Activated CD4-positive, alpha-beta T cell treated with anti-CD3 and anti-CD28 coated beads, Interleukin-10, Interleukin-2, amounts not matched to agents 100 ng/mL and 50 ng/mL, durations not matched to agents 16 hours and 8 hours (primary cell): ENCODE measurements at places on chromosomes 2 and 18.

DNA sequence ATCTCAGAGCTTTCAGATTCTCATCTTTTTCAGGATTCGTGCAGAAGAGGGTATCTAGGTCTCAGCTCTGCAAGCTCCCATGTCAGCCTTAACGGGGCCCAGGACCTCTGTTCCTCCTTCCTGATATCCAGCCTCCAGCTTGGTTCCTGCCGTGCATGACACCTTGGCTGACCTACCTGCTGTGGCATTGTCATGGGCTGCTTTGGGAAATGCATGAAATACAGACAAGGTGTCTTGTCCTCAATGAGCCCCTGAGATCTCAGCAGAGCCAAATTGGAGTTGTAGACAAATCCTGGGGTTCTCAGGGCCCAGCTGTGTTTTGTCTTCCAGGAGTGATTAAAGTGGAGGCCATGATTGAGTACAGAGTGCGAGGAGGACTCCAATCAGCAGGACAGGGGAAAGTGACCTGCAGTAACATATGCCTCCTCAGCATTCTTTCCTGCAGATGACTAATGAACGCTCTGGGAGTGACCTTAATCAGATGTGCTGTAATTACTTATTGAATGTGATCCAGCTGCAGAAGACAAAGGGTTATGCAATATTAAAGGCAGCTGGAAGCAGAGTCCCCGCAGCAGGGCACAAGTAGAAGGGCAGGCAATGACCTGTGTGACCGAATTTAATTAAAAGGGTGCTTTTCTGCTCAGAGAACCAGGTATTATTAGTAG is 141.1 kb downstream of the CCBE1 start:
- DNase-seq, result no peak

- no peak for DNase-seq
These were observed 49.2 kb downstream of the TRPM8 start for GRCh38 chr2:233966388-233966787.

DNA sequence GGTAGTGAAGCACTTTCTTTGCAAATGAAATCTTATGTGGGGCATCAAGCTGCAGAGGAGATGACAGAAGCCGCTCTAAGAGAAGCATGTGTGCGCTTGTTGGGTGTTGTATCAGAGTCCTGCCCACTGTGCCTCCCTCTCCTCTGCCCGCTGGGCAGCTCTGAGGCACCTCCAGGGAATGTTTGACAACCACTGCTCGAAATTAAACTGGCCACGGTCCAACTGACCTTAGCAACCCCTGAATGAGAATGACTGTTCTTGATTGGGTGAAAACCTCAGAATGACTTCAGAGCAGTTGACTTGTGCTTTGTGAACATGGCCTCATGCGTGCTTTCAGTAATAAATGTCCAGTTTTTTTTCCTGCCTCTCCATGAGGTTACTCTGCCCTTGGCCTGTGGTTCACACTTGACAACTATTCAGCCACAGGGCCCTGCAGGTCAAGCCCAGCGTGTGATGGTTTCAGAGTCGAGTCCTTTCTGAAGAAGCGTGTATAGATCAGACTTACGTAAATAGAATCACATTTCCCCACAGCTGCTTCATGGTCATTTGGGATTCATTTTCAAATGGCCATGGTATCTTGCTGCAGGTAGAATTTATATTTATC is 94.9 kb downstream of the SLC4A3 start:
- no peak for DNase-seq

DNA sequence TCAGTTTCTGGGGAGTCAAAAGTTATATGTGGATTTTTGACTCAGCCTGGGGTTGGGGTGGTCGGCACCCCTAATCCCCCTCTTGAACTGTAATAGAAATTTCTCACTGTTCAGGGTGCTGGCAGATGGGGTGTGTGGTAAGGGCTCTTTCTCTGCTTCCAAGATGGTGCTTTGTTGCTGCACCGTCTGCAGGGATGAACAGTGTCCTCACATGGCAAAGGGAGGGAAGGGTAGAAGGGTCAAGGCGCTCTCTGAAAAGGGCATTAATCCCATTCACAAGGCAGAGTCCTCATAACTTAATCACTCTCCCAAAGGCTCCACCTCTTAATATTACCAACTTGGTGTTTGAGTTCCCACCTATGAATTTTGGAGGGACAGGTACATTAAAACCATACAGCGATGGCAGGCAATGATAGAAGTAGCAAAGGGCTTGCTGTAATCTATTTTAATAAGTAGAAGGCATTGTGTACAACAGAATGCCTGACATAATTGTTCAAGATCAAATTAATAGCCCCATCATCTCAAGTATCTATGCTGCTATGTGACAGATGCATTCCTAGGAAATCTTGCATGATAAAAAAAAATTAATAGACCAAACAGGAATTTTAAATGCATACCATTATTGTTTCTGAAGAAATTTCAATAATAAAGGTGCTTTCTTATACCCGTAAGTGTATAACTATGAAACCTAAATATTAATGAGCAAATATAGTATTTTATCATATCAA is 28.1 kb downstream of the MMADHC start:
- no peak for DNase-seq

DNA sequence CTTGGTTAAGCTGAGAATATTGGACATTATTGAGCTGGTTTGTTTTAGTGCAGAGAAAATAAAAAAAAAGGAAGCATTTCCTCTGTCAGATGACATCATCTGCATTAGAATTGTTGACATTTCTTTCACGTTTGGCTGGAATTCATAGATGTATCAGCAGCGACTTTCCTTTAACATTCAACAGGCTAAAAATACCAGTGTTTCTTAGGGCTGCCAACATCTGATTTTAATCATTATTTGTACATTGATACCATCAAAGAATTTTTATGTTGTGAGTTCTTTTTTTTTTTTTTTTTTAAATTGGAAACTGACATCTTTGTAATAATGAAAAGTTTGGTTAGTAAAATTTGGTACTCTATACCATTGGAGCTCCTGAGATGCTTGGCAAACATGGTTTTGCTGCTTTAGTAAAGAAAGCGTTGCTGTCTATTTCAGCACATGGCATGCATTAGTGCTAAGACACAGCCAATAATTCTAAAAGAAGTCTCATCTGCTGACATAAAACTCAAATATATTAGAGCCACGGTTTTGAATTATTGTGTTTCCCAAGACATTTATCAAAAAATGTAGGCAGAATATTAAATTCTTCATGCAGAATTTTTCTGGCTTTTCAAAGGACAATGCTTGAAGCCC is 33.6 kb downstream of the GTF2A1L start:
- DNase-seq, result no peak

DNA sequence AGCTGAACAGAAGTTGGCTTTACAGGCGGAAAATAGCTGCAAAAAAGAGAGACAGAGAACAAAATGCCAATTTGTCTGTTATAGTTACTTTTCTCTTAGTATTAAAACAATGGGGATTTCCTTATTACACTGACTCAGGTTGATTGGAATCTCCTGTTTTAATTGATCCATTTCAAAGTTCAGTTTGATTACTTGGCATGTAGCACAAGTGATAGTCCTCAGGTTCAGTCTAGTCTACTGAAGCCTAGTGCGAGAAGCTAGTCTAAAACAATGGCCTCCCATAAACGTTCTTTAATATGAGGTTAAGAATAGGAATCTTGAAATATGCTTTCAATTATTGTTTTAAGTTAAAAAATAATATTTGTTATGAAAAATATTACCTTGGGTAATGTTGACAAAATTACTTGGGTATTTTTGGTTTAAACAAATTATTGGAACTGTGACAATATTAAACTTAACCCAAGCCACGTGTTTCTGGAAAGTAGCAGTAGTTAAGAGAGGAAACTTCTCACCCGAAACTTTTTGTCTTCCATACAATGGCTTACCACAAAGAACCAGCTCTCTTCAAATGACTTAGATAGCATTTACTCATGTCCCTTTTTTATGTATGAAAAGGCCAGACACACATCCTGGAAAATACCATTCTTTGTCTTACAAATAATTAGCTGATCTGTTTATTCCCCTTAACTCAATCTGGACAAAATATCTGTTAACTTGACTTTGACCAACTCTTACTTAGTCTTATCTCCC is 1326.2 kb upstream of the TMEFF2 start:
- DNase-seq, result no peak

GRCh38 chr2:240502059-240502429 is 55.7 kb downstream of the ANKMY1 start:
- DNase-seq, result no peak

DNA sequence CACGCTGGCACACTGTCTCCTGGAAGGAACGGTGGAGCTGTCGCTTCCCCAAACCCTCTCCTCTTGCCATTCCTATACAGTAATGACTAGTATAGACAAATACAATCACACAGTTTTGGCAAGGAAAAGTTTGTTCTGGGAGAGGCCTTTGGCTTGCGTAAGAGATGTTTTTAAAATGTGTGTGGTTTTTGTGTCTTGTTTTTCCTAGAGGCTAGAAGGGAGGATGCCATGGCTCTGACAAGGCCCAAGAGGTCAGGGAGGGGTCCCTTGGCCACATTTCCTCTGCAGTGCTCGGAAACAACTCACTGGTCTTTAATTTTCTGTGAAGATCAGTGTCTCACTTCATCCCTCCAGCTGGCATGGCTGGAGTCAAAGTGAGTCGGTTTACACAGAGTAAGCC is 195.9 kb downstream of the SH3RF3 start:
- DNase-seq, result no peak

GRCh38 chr2:33655626-33656320 is 56.7 kb upstream of the FAM98A start:
- no peak for DNase-seq
